ENCODE measurements at places on chromosomes 3 and 15.

DNA sequence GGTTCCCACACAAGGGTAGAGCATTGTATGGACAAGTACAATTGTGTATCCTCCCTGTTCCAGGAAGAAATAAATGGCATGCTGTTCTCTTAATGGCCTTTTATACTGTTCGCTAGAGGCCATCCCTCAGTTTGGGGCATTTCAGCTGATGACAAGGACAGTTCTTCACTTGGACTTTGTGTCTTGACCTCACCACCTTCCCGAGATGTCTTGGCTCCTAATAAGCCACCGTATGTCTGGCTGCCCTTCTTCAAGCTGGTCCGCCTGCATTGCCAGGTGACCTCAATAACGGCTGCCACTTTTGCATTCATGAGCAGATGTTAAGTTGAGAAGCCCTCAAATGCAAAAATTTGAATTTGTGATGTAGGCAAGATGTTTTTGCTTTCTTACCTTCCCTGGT, 24.1 kb downstream of the ZBTB38 start:
- no peak for DNase-seq

GRCh38 chr3:125322166-125322565, 53.0 kb downstream of the ZNF148 start:
- no peak for DNase-seq

GRCh38 chr3:46132565-46132964, 75.5 kb downstream of the CCR1 start:
- no peak for DNase-seq

GRCh38 chr3:54427941-54428871, 305.9 kb downstream of the CACNA2D3 start:
- DNase-seq, result no peak

GRCh38 chr3:72231439-72232196, 446.7 kb upstream of the PROK2 start:
- no peak for DNase-seq

Measured in stimulated activated CD8-positive, alpha-beta memory T cell treated with anti-CD3 and anti-CD28 coated beads, Interleukin-7, amount 100 ng/mL, for 1 hour (primary cell).